CD4-positive, alpha-beta T cell (primary cell): ENCODE measurements at places on chromosomes 6 and 20. TPM values are rescaled to one million over a fixed set of nuclear protein-coding genes. Genes with fewer than 3 reads are reported as not detected.

Gene MUCL3
- not detected for total RNA-seq

Gene NKAPL
- not detected for total RNA-seq

Gene NKX2-4
- not detected for total RNA-seq

Gene ERVFRD-1
- not detected for total RNA-seq

Gene ZNF334
- total RNA-seq = 0.28 TPM

Gene IPCEF1
- total RNA-seq = 96.8 TPM

Gene CCN6
- not detected for total RNA-seq

Gene DDX39B
- total RNA-seq = 483 TPM

Gene PDYN
- not detected for total RNA-seq

Gene LAMA2
- 0.06 TPM for total RNA-seq

Gene ARMH2
- not detected for total RNA-seq

Gene CD93
- 1.1 TPM for total RNA-seq

Gene DLL1
- 7.2 TPM for total RNA-seq

Gene HSPA1L
- total RNA-seq = 1.7 TPM

Gene RIPOR3
- not detected for total RNA-seq

Gene PGC
- not detected for total RNA-seq

Gene SLPI
- not detected for total RNA-seq
